ENCODE measurements at places on chromosomes 2 and 18.

DNA sequence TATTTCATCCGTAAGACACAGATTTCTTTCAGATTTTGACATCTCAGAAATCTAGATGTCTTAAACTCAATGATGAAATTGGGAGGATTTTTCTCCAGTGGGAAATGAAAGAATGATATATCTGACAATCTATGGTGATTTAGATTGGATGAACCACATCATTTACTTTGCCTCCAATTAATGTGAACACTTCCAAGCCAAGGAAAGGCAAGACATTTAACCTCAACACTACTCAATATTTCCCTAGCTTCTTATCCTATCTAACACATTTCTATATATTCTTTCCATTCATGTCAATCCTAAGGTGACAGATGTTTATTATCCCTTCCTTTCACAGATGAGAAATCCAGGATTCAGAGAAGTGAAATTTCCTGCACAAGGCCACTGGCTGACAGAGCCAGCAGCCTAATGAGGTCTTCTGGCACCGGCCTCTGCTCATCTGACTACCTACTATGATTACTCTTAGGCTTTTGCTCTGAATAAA, 327.6 kb downstream of the IRS1 start:
- DNase-seq, result no peak

DNA sequence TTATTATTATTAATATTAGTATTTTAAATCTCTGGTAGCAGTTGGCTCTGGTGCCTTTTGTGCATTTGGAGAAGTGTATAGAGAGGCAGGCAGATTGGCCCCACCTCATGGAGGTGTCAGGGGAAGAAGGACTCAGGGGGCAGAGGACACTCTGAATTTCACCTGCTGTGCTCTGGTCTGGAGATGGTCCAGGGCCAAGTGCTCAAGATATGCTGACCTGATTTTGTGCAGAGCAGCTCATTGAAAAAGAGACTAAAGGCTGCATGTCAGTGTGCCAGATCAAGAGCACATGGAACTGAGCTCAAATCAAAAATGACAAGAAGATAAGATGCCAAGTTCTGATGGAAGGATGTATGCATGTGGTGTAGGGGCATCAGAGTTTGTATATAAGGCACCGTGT, 323.6 kb upstream of the TNP1 start:
- DNase-seq, result no peak

GRCh38 chr18:57446322-57446721, 11.1 kb downstream of the ONECUT2 start:
- DNase-seq, result no peak

DNA sequence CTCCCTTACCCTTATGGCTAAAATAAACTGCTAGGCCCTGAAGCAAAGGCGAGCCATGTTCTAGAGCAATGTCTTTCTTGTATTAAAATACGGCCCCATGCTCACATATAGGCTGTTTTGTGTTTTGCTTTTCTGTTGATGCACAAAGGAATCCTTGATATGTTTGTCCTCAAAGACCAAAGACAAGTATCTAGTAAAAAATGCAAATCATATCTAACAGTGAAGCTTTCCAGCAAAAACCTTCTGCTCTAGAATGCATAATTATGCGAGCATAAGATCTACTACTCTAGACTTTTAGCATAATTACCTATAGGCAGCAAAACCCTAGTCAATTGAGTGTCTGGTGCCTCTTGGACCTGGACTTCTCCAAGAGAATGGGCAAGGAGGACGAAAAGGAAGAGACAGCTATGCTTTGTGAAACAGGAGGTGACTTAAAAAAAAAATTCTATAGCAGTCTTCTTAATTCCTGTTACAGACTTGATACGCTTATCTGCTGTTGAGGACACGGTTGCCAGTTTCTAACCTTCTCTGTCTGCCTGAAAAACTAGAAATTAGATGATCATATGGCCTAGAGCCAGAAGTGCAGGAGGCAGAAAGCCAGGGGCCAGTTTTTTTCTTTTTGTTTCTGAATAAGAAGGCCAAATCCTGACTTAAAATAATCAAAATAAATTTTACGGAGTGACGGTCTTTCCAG, 1.5 kb upstream of the AMMECR1L start:
- no peak for DNase-seq

DNA sequence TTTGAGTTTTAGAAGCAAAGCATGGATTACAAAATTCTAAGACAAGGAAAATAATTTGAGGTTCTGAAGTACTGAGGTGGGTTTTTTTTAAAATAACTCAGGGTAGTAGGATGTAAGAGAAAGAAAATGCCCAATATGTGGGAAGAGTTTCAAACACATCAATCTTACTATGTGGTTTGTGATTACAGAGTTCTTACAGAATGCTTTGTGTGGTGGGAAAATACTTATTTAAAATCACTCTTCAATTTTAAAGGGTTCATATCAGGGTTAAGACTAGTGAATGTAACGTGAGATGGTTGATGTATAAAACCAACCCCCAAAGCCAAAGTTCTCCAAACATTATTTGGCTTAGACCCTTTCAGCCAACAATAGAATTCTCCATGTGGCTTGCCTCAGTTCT, 173.5 kb downstream of the UBE2E3 start:
- no peak for DNase-seq

- no peak for DNase-seq
Observed at GRCh38 chr2:215880970-215881369, 132.4 kb downstream of the MREG start.

DNA sequence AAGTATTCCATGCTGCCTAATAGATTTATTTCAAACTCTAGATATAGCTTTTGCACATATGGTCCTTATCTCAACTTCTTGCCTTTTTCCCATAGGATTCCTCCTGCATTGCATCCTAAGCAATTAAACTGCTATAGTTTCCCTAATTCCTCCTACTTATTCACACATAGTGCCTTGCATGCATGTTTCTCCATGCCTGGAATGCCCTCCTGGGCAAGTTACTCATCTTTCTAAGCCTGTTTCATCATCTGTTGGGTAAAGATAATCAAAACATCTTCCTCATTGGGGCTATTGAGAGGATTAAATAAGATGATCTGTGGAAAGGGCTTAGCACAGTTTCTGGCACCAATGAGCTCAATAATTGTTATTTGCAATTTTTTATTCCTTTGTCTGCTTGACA, 726.5 kb downstream of the SLC4A3 start:
- DNase-seq, result no peak

DNA sequence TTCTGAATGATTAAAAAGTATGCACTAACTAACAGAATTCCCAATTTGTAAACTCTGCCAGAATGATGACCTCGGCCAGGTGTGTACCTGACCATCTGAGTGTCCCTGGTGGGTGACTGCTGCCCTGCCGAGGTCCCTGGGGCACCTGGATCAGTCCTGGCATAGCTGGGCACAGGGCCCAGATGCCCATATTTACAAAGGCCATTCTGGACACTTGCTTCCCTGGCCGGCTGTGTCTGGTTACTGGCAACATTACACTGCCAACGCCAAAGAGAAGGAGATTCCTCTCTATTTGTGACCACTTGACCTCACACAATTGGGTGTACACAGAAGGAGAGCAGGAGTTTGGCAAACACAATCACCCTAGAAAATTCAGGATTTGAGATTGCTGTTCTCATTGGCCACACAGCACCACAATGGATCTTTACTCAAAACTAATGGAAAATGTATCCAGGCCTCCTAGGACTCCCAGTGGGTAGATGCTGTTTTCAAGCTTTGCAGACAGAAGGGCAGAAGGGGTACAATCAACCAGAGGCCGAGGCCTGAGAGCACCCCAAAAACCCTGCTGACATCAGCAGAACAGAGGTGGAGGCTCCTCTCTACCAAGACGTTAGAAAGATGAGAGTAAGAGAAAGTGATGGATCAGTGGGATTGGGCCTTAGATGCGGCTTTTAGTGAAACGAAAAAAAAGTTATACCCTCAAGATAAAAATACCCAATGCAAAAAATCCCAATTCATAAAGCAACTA, 58.3 kb upstream of the PXDN start:
- no peak for DNase-seq

DNA sequence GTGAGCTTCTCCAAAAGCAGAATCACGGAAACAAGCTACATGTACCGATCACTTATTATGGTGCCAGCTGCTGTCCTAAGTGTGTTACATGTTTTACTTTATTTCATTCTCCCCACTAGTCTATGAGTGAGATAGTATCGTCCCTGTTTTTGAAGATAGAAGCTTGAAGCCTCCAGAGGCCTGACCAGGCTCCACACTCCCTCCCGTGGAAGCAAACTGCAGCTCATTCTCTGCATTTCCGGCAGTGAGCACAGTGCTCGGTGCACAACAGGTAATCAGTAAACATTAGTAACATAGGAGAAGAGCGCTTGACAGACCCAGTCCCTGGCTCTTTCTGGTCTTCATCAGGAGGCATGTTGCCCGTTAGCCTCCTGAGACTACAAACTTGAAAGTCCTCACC, 72.9 kb downstream of the ZBTB7C start:
- no peak for DNase-seq

GRCh38 chr2:65351948-65352595, 80.3 kb downstream of the SPRED2 start:
- DNase-seq, result no peak

GRCh38 chr2:95010126-95010525, 15.4 kb upstream of the MAL start:
- DNase-seq, result no peak
